ENCODE measurements at places on chromosomes 4 and X. TPM values are rescaled to one million over a fixed set of nuclear protein-coding genes. Genes with fewer than 3 reads are reported as not detected.

MAGEB10 gene
- polyA plus RNA-seq = not detected

RAI2 gene
- polyA plus RNA-seq = 1.5 TPM

SCRG1 gene
- polyA plus RNA-seq = 0.64 TPM

JAKMIP1 gene
- polyA plus RNA-seq = 19.5 TPM

AR gene
- 1.1 TPM for polyA plus RNA-seq

FAM9C gene
- not detected for polyA plus RNA-seq

ADGRL3 gene
- 90.1 TPM for polyA plus RNA-seq

CLDN22 gene
- not detected for polyA plus RNA-seq

NMU gene
- polyA plus RNA-seq = 55.7 TPM

EGF gene
- not detected for polyA plus RNA-seq

IRS4 gene
- 3.8 TPM for polyA plus RNA-seq

ZFP42 gene
- not detected for polyA plus RNA-seq

Data from neural cell (in vitro differentiated cells).